ENCODE measurements at places on chromosomes 5 and 9.

GRCh38 chr5:78720997-78721396 lies 72.4 kb upstream of the LHFPL2 start:
- DNase-seq = peak; percentile 21

DNA sequence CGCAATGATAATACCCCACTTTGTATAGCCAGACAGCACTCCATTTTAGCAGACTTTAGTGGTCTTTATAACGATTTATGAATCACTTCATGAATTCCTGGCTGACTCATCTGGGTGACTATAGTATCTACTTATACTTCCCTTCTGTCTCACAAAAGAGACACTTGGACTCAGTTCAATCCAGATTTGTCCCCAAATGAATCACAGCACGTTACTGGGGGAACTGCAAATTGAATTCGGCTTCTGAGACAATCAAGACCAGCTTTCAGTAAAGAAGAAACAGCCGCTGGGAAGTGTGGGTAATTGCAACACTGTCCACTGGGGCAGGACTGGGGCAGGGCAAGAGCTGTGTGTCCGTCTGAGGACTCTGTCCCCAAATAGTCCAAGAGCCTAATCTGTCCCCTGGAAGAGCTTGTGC lies 337.3 kb upstream of the RFX3 start:
- no peak for DNase-seq

DNA sequence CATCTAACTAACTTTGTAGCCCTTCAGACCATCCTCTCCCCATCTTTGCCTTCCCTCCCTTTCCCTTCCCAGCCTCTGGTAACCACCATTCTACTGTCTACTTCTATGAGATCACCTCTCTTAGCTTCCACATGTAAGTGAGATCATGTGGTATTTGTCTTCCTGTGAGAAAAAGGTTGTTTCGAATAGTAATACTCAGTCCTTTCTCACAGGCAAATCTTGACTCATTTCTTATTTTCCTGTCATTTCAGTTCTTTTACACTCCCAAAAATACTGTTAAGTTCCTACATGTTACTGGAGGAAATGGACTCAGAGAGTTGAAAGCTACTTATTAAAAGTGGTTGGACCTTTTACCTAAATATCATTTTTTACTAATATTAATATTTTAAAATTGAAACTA lies 82.1 kb downstream of the SLF1 start:
- DNase-seq = no peak

- no peak for DNase-seq
Measured at GRCh38 chr9:99905833-99906402, 536 bp upstream of the STX17 start.

- DNase-seq = no peak
Measured at GRCh38 chr5:59079622-59080620, 497.0 kb downstream of the RAB3C start.

Measured in NCI-H1417 (cell line).